ENCODE measurements at places on chromosomes 6 and 20. TPM values are rescaled to one million over a fixed set of nuclear protein-coding genes. Genes with fewer than 3 reads are reported as not detected.

The EPHA7 gene
- 82.6 TPM for total RNA-seq

The TAP1 gene
- total RNA-seq: 4.7 TPM

The TCEA2 gene
- 44.8 TPM for total RNA-seq

The DEFB121 gene
- total RNA-seq: not detected

The TTLL9 gene
- 4.4 TPM for total RNA-seq

The SNPH gene
- 22.2 TPM for total RNA-seq

The LYRM4 gene
- total RNA-seq: 20.7 TPM

The PPARD gene
- 3.8 TPM for total RNA-seq

The PPP1R10 gene
- 55.7 TPM for total RNA-seq

The CEP162 gene
- total RNA-seq: 28.2 TPM

The BHLHE23 gene
- total RNA-seq: 0.94 TPM

The PLCB1 gene
- 115 TPM for total RNA-seq

The TCP11 gene
- total RNA-seq: 0.63 TPM

The PKIB gene
- 0.94 TPM for total RNA-seq

The CALHM4 gene
- total RNA-seq: not detected

The PDYN gene
- 1.6 TPM for total RNA-seq

The TRPC4AP gene
- total RNA-seq: 70.1 TPM

The CENPB gene
- 50.7 TPM for total RNA-seq

The LIME1 gene
- 13.5 TPM for total RNA-seq

The EEF1A2 gene
- 281 TPM for total RNA-seq

The DBNDD2 gene
- total RNA-seq: 13.1 TPM

The C2 gene
- total RNA-seq: 3.1 TPM

The TSPO2 gene
- not detected for total RNA-seq

The VWA7 gene
- 0.31 TPM for total RNA-seq

The RAB44 gene
- not detected for total RNA-seq

The LCA5 gene
- 14.7 TPM for total RNA-seq

The PCIF1 gene
- total RNA-seq: 23.8 TPM

The RPN2 gene
- total RNA-seq: 129 TPM

The CPXM1 gene
- 8.8 TPM for total RNA-seq

The SLC25A27 gene
- total RNA-seq: 57.6 TPM
